ENCODE measurements at places on chromosomes 4 and X.

DNA sequence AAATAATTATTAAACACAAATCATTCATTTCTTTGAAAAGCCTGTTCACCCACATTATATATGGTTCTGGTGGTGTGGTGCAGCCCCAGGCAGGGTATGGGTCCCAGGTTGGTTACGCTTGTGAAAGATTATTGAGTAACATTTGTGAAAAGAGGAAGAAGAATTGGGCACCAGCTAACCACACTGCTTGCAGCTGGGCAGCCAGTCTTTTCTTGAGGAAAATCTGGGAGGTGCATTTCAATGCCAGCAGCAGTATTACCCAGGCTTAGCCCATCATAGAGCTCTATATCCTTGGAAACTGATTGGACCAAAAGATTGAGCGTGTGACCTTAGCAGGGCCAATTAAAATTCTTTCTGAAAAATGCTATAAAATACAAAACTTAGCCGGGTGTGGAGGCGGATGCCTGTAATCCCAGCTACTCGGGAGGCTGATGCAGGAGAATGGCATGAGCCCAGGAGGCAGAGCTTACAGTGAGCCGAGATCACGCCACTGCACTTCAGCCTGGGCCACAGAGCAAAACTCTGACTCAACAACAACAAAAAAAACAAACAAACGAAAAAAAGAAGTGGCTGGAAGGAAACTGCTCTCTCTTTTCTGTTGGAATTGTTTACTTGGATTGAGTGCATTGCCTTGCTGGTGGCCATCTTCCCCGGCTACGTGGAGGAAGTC is 9.7 kb upstream of the PLAC8 start:
- DNase-seq = no peak

- DNase-seq = peak; percentile 53
Measured at GRCh38 chrX:101550751-101551379, 518 bp downstream of the ARMCX1 start.

GRCh38 chr4:156538210-156538609 is 433.4 kb downstream of the PDGFC start:
- DNase-seq = peak; percentile 50

GRCh38 chrX:132748909-132749308 is 209.5 kb downstream of the HS6ST2 start:
- DNase-seq = no peak

DNA sequence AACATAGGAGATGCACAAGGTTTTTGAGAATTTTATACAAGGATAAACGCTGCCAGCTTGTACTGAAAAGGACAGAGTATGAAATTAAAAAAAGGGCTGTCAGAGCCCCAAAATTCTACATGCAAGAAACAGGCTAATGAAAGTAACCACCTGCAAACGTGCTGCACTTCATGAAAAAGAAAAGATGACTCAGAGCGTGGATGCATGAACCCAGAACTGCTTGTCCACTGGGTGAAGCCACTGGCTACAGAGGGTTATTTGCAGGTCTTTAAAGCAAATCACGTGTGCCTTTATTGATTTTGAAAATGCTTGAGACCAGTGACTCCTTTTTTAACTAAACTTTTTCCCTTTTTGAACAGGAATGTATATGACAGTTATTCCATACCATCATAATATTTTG is 25.3 kb upstream of the FRMD7 start:
- DNase-seq = no peak

DNA sequence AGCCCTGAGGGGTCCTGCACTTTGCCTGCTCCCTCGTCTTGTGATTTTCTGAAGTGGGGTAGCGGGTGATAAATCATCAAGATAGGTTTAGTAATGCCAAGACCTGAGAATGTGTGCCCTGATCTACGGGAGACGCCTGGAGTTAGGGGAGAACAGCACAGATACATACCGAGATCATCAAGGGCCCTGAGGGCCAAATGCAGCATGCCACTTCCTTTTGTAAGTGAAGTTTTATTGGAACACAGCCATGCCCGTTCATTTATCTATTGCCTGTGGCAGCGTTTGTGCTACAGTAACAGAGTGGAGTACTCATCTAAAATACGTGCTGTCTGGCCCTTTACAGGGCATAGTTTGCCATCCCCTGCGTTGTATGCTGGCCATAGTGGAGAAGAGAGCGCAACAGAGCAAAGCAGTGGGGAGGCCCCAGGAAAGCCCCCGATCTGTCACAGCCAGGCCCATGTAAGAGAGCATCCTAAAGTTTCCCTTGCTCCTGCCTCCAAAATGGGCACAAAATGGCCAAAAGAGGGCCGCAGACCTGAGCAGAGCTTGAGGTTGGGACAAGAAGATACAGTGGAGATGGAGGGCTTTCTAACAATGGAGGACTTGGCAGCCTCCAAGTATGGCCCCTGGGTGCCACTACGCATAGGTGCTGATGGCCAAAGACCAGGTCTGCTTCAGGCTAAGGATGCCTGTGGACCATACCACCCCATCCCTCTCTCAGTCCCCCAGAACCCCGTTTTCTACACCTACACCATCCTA is 167.0 kb downstream of the SMIM20 start:
- DNase-seq = no peak

DNA sequence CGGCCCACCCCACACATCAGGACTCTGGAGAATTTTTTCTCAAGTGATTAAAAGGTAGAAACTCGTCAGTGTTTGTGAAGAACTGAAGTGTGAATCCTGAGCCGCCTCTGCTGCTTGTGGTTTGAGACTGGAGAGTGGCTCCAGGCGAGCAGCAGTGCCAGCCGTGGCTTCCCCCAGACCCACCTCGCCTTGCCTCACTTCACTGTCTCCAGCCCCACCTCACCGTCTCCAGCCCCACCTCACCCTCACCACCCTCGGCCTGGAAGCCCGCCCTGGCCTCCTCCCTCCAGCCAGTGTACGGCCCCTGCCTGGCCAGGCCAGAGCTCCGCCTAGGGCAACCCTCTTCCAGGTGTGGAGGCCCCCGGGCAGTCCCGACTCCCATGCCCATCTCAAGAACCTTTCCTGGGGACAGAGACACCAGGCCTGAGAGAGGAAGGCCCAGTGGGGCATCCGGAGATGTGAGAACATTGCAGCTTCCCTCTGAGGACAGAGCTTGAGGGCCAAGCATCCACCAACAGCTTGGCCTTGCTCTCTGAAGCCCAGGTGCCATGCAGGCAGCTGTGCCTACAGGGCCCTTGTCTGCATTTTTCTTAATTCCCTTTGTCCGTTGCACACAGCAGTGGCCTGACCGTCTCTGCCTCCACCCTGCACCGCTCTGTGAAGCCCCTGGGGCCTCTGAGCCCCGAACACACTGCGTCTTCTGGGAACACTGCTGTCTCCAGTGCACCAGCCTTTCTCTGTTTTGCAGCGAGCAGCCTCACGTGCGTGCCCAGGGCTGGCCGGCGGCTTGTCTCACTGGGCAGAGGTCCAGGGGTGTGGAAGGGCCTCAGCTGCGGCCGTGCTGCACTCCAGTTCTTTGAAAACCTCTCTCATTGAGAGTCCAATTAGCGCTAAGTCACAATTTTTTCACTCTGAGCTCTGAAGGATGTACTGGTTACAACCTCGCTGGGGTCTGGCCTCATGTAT is 13.8 kb downstream of the SH3BP2 start:
- no peak for DNase-seq

DNA sequence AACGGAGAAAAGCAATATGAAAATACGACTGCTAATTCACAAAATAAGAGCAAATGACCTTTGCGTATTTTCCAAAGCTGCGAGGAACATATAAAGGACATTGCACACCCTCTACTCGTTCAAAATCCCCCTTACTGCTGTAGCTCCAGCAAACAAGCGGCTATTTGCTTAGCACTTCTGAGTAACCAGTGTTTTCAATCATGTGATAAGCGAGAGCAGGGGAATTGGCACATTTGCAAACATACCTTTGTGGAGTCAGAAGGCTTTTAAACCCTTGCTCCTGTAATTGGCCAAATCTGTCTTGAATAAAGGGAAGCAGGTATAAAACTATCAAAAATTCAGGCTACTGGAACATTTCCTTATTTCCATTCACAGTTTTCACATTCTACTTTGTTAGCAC is 610.2 kb downstream of the UBE2NL start:
- DNase-seq = no peak

DNA sequence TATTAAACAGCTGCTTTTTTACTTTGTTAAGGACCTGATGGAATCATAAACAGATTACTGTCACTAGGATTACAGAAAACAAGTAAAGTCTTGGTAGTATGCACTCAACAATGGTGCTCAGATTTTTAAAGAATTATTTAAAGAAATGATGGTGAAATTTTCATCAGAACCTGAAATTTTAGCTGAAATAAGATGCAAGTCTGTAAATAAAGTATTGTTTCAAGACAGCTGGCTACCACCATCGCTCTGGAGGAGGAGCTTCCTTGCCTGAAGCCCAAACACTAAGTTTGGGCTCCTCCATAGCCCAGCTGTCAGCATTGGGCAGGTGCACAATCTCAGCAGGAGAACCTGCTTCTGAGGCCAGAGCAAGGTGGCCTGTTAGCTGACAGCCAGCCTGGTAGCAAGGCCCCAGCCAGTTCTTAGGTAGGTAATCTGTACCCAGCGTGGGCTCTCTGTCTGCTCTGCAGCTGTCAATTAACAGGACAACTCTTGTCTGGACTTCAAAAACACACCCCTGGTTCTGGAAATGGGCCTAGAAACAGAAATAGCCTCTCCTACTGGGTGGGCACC is 4.6 kb downstream of the GAB1 start:
- no peak for DNase-seq

- no peak for DNase-seq
Measured at GRCh38 chr4:48877827-48878535, 28.6 kb downstream of the OCIAD2 start.

DNA sequence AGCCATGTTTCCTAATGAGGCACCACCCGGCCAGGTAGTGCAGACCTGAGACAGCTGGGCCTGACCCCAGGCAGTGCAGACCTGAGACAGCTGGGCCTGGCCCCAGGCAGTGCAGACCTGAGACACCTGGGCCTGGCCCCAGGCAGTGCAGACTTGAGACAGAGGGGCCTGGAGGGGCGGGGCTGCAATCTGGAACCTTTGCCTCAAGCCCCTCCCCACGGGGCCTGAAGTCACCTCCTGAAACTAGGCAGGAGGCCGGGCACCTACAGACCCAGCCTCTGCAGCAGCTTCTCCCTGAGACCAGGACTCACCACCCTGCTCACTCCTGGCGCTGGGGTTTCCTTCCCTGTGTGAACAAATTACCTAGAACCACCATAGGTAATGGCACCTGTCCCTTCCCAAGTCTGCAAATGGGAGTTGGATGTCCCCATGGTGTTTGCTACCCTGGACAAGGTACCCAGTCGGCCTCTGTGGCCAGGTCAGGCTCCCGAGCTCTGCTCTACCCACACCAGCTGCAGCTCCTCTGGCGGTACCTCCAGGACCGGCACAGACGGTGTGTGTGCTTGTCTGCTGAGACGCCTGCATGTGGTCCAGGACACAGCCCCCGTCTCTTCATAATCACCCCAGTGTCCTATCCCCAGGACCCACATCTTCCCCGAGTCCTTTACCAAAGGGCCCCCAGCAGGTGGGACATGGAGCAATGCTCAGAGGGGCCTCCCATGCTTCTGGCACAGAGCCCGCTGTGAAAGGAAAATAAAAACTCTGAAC is 53.1 kb upstream of the C4orf50 start:
- no peak for DNase-seq

GRCh38 chr4:100739426-100739825 is 221.6 kb upstream of the EMCN start:
- DNase-seq = no peak

- peak; percentile 34 for DNase-seq
Measured at GRCh38 chrX:12411831-12412230, 273.6 kb downstream of the FRMPD4 start.

GRCh38 chr4:80694171-80694570 is 336.3 kb upstream of the BMP3 start:
- no peak for DNase-seq

DNA sequence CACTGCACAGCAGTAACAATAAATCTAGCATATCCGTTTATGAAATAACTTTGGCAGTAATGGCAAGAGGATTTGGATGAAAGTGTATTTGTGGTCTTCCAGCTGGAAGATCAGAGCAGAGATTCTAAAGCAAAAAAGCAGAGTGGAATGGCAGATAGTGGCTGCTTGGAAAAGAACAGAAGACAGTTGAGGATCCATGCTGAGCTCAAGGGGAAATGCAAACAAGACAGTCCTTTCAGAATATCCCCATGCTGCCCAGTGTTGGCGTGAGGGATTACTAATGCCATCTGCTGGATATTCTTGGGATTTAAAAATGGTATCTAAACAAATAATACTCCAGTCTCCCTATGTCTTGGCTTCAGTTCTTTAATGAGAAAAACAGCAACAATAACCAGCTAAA is 629.1 kb upstream of the ATOH1 start:
- DNase-seq = peak; percentile 44

DNA sequence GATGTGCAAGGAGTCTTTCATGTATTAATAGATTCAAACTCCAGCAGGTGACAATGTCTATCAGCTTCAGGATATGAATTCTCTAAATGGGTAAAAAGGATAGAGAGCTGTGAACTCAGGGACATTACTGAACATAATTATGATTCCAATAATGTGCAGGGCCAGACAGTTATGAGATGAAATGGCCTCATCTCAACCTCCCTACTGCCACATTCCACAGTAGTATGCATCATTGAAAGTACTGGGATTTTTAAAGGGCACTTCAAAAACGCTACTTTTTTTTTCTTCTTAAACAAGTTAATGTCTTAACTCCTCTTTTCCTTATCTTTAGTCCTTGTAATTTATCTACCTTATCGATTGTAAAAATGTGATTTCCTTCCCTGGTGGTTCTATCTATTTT is 202.0 kb downstream of the APBB2 start:
- DNase-seq = peak; percentile 44

DNA sequence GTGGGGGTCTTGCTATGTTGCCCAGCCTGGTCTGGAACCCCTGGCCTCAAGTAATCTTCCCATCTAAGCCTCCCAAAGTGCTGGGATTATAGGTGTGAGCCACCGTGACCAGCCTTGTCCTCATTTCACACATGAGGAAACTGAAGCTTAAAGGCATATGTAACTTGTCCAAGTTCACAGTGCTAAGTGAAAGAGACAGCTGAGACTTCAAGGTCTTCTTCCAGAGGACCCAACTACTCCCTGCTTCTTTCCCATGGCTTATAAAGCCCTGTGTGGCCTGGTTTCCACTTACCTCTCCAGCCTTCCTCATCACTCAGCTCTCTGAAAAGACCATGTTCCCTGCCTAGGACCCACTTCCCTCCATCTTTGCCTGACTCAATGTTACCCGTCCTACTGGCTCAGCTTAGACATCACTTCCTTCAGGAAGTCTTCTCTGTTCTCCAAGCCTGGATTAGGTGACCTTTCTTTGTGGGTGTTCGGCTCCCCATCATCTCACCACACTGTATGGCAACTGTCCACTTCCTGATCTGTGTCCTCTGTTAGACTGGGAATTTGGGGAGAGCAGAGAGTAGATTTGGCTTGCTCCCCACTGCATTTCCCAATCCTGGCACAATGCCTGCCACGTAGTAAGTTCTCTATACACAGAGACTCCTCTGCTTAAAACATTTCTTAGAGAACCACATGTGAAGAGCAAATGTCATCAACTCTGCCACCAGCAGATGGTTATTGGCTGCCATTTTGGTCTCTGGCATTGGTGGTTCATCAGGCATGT is 30.4 kb upstream of the LAMP2 start:
- DNase-seq = peak; percentile 22

- DNase-seq = peak; percentile 68
Measured at GRCh38 chrX:70476934-70477733, 32.5 kb downstream of the DLG3 start.

All from fibroblast of skin of right biceps (primary cell).